Left kidney (tissue), 8 donors: ENCODE measurements at places on chromosomes 5 and 9. TPM values are rescaled to one million over a fixed set of nuclear protein-coding genes. Genes with fewer than 3 reads are reported as not detected.

SLC9A3 gene
- 60.6 TPM for polyA plus RNA-seq

ABO gene
- polyA plus RNA-seq = 19.1 TPM

MGAT1 gene
- polyA plus RNA-seq = 67.5 TPM

CMYA5 gene
- polyA plus RNA-seq = 26.4 TPM

PHYHD1 gene
- 63.9 TPM for polyA plus RNA-seq

PLAC8L1 gene
- polyA plus RNA-seq = 2.4 TPM

KCNV2 gene
- polyA plus RNA-seq = 0.27 TPM

SLC6A18 gene
- polyA plus RNA-seq = 0.53 TPM

CDX1 gene
- polyA plus RNA-seq = 0.45 TPM

DENND4C gene
- 60.6 TPM for polyA plus RNA-seq

MLANA gene
- 1.0 TPM for polyA plus RNA-seq

CARD6 gene
- polyA plus RNA-seq = 3.1 TPM

LCNL1 gene
- 0.43 TPM for polyA plus RNA-seq

RLN2 gene
- 2.1 TPM for polyA plus RNA-seq

SREK1IP1 gene
- 26.5 TPM for polyA plus RNA-seq

OR2V2 gene
- 0.03 TPM for polyA plus RNA-seq

MSX2 gene
- 1.0 TPM for polyA plus RNA-seq

SUSD1 gene
- polyA plus RNA-seq = 35.6 TPM

PAEP gene
- polyA plus RNA-seq = 0.42 TPM

FAT2 gene
- polyA plus RNA-seq = 9.4 TPM

PCDHGA5 gene
- polyA plus RNA-seq = 2.7 TPM
